Esophagus squamous epithelium (tissue), 5 donors: ENCODE measurements at places on chromosomes 16 and 17. TPM values are rescaled to one million over a fixed set of nuclear protein-coding genes. Genes with fewer than 3 reads are reported as not detected.
A peak's percentile ranks its signal among the peaks of the same experiment; 100 is the strongest.

The TBC1D3C gene
- 0.15 TPM for total RNA-seq

The NPEPPS gene
- 216 TPM for total RNA-seq

The MYH2 gene
- total RNA-seq = not detected

The P2RX5 gene
- 1.1 TPM for total RNA-seq

The C16orf96 gene
- 0.06 TPM for total RNA-seq

The PRAC1 gene
- total RNA-seq = not detected

The LRRC75A gene
- total RNA-seq = not detected

The HASPIN gene
- 5.4 TPM for total RNA-seq

The SNAI3 gene
- not detected for total RNA-seq

The KRT40 gene
- total RNA-seq = not detected

The CES3 gene
- total RNA-seq = 5.0 TPM

DNA sequence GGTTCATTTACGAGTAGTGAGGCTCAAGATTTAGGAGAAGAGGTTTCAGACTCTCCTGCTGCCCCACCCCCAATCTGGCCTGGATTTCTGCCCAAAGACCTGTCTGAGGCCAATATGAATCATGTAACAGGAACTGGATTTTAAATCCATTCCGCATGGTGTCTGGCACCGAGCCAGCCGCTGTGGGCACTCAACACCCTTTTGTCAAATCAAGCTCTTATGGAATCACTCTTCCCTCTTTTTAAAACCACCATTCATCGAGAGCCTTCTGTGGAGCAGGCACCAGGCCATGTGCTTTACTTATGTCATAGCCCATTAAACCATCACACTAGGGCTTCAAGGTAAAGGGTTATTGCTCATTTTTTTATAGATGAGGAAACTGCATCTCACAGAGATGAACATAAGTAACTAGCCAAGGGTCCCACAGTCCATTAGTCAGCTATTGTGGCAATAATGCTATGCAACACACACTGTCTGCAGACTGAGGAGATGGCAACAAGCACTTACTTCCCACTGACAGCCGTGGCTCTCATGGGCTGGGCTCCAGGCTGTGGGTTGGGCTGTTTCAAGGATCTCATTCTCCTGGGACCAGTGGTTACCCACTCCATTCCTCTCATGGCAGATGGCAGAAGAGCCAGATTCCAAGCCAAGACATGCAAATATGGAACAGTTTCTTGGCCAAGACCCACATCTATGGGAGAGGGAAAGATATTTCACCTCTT, 93.6 kb downstream of the WSCD1 start:
- no peak overlapping the region for H3K27ac ChIP-seq
- H3K4me1 ChIP-seq = no peaks in the 10 kb centered on the region
- no peaks in the 10 kb centered on the region for H3K27me3 ChIP-seq
- DNase-seq = no peak
- no peaks in the 10 kb centered on the region for H3K36me3 ChIP-seq
- no peak overlapping the region for H3K4me3 ChIP-seq

- no peak overlapping the region for H3K27ac ChIP-seq
- H3K4me3 ChIP-seq = no peak overlapping the region
- no peak for DNase-seq
- H3K27me3 ChIP-seq = no peaks in the 10 kb centered on the region
- no peaks in the 10 kb centered on the region for H3K36me3 ChIP-seq
- peaks cover 18% of the 10 kb centered on the region for H3K4me1 ChIP-seq
Observed at GRCh38 chr16:89189358-89190025, 10.8 kb downstream of the SLC22A31 start.

GRCh38 chr17:60392845-60393702, 1.1 kb upstream of the USP32 start:
- peak overlapping the region; percentile 100 for H3K27ac ChIP-seq
- peak overlapping the region; percentile 88 for H3K4me3 ChIP-seq
- no peaks in the 10 kb centered on the region for H3K27me3 ChIP-seq
- no peaks in the 10 kb centered on the region for H3K36me3 ChIP-seq
- no peak for DNase-seq
- peaks cover 68% of the 10 kb centered on the region for H3K4me1 ChIP-seq

DNA sequence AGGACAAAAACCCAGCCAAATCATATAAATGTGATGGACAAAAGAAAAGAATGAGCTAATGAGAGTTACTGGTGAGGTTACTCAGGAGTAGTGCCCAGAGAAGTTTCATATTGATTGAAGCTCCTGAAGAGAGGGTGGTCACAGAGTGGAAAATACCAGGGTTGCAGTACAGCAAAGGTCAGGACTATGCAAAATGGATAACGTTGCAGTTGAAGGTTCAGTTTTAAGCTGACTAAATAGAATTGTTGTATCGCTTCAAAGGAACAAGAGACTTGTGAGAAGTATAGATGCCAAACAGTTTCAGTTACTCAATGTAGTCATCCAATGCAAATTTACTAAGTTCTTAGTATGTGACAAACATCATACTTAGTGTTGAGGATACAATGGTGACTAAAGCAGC, 47.1 kb downstream of the ABCA8 start:
- H3K4me1 ChIP-seq = peaks cover 25% of the 10 kb centered on the region
- DNase-seq = no peak
- H3K27me3 ChIP-seq = no peaks in the 10 kb centered on the region
- no peaks in the 10 kb centered on the region for H3K36me3 ChIP-seq

GRCh38 chr16:82628711-82629110, 1.9 kb downstream of the CDH13 start:
- H3K27ac ChIP-seq = peak overlapping the region; percentile 77
- H3K27me3 ChIP-seq = peaks cover 6% of the 10 kb centered on the region
- H3K36me3 ChIP-seq = no peaks in the 10 kb centered on the region

DNA sequence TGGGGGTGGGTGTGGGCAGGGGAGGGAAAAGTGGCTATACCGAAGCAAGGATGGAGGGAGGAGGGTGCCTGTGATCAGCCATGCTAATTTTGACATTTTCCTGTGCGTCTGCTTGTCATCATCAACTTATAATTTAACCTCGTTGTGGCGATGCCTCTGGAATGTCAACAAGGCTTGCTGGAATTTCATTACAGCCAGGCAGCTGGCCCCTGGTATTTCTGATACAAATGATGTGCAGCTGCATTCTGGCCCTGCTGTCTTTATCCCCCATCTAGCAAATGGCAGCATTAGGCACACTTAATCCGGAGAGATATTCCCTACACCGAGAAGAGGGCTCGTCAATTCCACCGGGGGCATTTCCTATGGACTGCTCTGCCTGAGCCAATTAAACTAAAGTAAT, 278.3 kb upstream of the CCL2 start:
- peaks cover 40% of the 10 kb centered on the region for H3K4me1 ChIP-seq
- DNase-seq = no peak
- H3K27me3 ChIP-seq = no peaks in the 10 kb centered on the region
- no peak overlapping the region for H3K4me3 ChIP-seq

DNA sequence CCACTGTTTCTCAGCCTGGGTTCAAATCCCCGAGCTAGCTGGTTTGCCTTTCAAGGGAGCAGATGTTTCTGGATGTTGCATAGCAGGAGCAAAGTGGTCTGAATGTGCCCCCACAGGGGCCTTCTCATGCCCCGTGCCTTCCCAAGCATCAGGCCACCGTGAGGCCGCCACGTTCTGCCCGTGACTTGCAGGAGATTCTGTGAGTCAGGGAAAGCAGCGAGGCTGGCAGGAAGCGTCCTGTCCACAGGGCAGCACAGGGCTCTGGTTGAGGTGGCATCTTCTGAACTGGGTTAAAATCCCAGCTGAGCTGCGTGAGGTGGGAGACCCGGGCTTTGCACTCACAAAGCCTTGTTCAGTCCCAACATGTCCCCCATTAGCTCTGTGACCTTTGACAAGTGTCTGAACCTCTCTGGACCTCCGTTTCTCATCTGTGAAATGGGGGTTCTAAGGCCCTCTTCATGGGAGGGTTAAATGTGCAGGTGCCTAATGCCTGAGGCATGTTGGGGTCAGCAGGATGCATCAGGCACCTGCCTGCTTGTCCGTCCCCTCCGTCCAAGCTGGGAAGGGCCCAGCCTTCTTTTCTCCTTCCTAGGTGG, 94.8 kb upstream of the PLCG2 start:
- H3K4me1 ChIP-seq = peaks cover 69% of the 10 kb centered on the region
- no peak overlapping the region for H3K27ac ChIP-seq
- peaks cover 77% of the 10 kb centered on the region for H3K36me3 ChIP-seq
- no peaks in the 10 kb centered on the region for H3K27me3 ChIP-seq
- H3K4me3 ChIP-seq = no peak overlapping the region

DNA sequence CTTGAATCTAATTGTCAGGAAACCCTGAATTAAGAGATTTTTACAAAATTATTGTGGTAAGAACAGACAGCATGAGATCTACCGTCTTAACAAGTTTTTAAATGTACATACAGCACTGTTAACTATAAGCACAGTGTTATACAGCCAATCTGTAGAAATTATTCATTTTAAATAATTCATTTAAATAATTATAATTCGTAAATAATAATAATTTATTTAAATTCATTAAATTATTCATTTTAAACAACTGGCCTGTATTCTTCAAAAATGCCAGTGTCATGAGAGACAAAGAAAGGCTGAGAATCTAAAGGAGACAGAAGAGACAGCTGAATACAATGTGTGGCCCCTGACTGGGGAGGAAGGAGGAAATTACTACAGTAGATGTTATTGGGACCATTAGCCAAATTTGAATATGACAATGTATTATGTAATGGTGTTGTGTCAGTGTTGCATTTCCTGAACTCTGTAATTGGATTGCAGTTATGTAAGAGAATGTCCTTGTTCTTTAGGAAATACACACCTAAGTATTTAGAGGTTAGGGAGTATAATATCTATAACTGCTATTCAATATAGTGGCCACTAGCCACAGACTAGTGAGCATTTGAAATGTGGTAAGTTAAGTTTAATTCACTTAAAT, 2.3 kb downstream of the RSAD1 start:
- H3K4me1 ChIP-seq = peaks cover 45% of the 10 kb centered on the region
- H3K36me3 ChIP-seq = no peaks in the 10 kb centered on the region
- no peak overlapping the region for H3K27ac ChIP-seq
- no peak overlapping the region for H3K4me3 ChIP-seq

DNA sequence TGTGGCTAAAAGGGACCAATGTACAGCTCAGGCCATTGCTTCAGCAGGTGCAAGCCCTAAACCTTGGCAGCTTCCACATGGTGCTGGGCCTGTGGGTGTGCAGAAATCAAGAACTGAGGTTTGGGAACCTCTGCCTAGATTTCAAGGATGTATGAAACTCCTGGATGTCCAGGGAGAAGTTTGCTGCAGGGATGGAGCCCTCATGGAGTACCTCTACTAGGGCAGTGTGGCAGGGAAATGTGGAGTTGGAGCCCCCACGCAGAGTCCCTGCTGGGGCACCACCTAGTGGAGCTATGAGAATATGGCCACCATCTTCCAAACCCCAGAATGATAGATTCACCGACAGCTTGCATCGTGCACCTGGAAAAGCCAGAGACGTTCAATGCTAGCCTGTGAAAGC, 13.0 kb downstream of the EFCAB5 start:
- no peaks in the 10 kb centered on the region for H3K27me3 ChIP-seq
- no peak for DNase-seq
- H3K27ac ChIP-seq = no peak overlapping the region
- H3K36me3 ChIP-seq = no peaks in the 10 kb centered on the region
- no peak overlapping the region for H3K4me3 ChIP-seq
- H3K4me1 ChIP-seq = no peaks in the 10 kb centered on the region

- DNase-seq = no peak
- H3K27me3 ChIP-seq = no peaks in the 10 kb centered on the region
- H3K4me1 ChIP-seq = no peaks in the 10 kb centered on the region
Observed at GRCh38 chr17:4090898-4091297, 51.9 kb downstream of the ZZEF1 start.

GRCh38 chr16:2486645-2487516, 12.0 kb downstream of the TBC1D24 start:
- DNase-seq = no peak
- no peak overlapping the region for H3K27ac ChIP-seq
- no peak overlapping the region for H3K4me3 ChIP-seq
- H3K4me1 ChIP-seq = peaks cover 7% of the 10 kb centered on the region
- no peaks in the 10 kb centered on the region for H3K36me3 ChIP-seq
